ENCODE measurements at places on chromosomes 13 and 19. TPM values are rescaled to one million over a fixed set of nuclear protein-coding genes. Genes with fewer than 3 reads are reported as not detected.

NLRP5 gene
- total RNA-seq = not detected

SOX21 gene
- total RNA-seq = 0.09 TPM

ZNF835 gene
- total RNA-seq = not detected

TUBB4A gene
- 0.41 TPM for total RNA-seq

ZNF729 gene
- not detected for total RNA-seq

KLK2 gene
- not detected for total RNA-seq

C19orf81 gene
- total RNA-seq = not detected

LAIR2 gene
- total RNA-seq = not detected

ZNF566 gene
- total RNA-seq = 11.6 TPM

ATP4A gene
- not detected for total RNA-seq

APOC1 gene
- total RNA-seq = 1.7 TPM

CGB8 gene
- total RNA-seq = not detected

CYP2A6 gene
- not detected for total RNA-seq

F7 gene
- total RNA-seq = under 0.01 TPM

DMKN gene
- 63.0 TPM for total RNA-seq

ZNF540 gene
- 0.36 TPM for total RNA-seq

TNNT1 gene
- total RNA-seq = 4.3 TPM

PSG2 gene
- total RNA-seq = not detected

GPR180 gene
- 2.5 TPM for total RNA-seq

DNA sequence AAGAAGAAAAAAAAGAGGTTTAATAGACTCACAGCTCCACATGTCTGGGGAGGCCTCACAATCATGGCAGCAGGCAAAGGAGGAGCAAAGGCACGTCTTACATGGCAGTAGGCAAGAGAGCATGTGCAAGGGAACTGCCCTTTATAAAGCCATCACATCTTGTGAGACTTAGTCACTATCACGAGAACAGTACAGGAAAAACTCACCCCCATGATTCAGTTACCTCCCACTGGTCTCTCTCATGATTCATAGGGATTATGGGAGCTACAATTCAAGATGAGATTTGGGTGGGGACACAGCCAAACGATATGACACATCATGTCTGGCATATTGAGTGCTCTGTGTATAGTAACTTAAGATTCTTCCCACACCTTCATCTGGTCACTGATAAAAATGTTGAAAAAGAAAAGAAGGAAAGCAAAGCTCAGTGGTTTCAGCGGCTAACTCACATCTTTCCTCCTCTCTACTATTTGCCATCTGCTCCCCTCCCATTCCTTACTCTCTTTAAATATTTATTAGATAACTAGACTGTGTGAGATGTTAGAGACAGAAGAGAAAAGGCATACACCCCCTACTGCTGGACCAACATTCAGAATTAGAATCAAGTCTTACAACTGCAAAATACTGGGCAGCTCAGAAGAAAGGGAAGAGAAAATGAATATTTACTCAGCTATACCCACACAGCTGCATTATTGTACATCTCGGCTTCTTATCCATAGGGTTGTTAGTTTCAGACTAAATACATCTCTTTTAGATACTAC, 60.1 kb upstream of the AKAP11 start:
- DNase-seq = peak; percentile 11

- DNase-seq = no peak
Observed at GRCh38 chr13:34884366-34884765, 57.7 kb upstream of the NBEA start.

- DNase-seq = no peak
Observed at GRCh38 chr13:51739027-51739764, 64.8 kb downstream of the DHRS12 start.

- DNase-seq = no peak
Observed at GRCh38 chr13:23751195-23751594, 138.0 kb downstream of the MIPEP start.

GRCh38 chr13:40368127-40368891, 298.1 kb downstream of the FOXO1 start:
- no peak for DNase-seq

DNA sequence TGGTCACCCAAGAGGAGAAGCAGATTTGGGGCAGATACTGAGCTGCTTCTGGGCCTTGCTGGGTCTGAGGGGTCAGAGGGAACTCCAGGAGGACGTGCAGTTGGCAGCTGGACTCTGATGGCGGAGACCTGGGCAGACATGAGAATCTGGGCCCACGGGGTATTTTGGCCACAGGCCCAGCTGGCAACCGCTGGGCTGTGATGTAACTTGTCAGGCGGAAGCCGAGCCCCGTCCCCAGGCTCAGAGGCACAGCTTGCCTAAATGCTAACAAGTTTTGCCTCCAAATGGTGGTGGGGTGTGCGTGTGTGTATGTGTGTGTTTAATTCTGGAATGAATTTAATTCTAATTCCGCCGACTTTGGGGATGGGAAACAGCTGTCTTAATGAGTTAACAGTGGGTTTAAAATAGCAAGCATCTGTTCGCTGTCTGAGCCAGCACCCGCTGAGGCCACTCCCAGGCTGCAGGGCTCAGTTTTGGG, 11.6 kb downstream of the ZNRF4 start:
- no peak for DNase-seq

DNA sequence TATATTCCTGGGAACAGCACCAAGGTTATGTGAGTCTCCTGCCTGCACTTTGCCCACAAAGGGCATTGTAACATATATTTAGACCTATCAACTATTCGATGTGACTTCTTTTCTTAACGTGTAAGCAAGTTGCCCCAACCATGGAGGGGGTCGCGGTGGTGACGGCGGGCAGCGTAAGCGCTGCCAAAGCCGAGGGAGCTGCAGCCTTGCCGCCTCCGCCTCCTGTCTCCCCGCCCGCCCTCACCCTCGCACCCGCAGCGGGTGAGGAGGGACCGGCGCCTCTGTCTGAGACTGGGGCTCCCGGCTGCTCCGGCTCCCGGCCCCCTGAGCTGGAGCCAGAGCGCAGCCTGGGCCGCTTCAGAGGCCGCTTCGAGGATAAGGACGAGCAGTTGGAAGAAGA, 59.0 kb downstream of the ZNF676 start:
- no peak for DNase-seq

GRCh38 chr13:28751175-28751960, 32.6 kb upstream of the SLC46A3 start:
- peak; percentile 23 for DNase-seq

GRCh38 chr13:37202264-37202663, 96.8 kb upstream of the CSNK1A1L start:
- no peak for DNase-seq

- DNase-seq = peak; percentile 8
Observed at GRCh38 chr13:48275507-48275906, 28.0 kb upstream of the RB1 start.

- DNase-seq = peak; percentile 25
Observed at GRCh38 chr19:14686411-14686810, 3.4 kb upstream of the ZNF333 start.

DNA sequence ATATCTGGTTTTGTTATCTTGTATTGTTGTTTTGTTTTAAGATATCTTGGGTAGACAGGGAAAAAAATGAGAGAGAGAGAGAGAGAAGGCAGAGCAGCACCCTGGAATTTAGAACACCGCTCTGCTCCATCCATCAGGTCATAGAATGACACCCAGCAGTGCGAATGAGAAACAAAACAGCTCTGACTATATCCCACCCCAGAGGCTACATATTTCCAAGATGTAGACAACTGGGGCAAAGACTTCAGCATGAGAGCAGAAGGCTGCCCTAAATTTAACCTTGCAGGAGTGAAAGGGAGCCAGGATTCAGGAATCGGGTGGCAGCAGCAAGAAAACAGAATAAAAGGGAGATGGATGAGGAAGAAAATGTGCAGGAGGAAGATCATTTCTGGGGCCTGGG, 46.5 kb downstream of the TNFSF13B start:
- DNase-seq = peak; percentile 22

DNA sequence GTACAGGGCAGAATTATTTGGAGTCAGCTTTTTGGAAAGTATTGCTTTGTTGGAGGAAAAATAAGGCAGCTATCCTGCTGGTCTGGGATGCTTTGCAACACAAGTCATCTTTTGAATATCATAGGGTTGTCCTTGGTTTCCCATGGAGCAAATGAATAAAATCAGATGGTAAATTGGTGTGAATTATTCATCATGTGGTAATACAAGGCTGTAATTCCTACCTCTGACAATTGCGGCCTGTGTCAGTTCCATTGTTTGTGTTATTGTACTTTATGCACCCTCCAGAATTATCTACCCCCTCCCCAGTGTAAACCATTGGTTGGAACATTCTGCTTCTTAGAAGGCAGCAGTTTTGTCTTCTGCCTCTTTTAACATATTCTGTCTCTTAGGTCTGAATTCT, 46.2 kb downstream of the RNASEH2B start:
- no peak for DNase-seq

- DNase-seq = no peak
Observed at GRCh38 chr19:4357095-4357797, 13.9 kb downstream of the MPND start.

- DNase-seq = no peak
Observed at GRCh38 chr19:58551123-58551497, 3.8 kb downstream of the CHMP2A start.

- DNase-seq = no peak
Observed at GRCh38 chr19:2243274-2244124, 5.6 kb upstream of the AMH start.

- no peak for DNase-seq
Observed at GRCh38 chr13:110932588-110932987, 17.7 kb upstream of the ANKRD10 start.

DNA sequence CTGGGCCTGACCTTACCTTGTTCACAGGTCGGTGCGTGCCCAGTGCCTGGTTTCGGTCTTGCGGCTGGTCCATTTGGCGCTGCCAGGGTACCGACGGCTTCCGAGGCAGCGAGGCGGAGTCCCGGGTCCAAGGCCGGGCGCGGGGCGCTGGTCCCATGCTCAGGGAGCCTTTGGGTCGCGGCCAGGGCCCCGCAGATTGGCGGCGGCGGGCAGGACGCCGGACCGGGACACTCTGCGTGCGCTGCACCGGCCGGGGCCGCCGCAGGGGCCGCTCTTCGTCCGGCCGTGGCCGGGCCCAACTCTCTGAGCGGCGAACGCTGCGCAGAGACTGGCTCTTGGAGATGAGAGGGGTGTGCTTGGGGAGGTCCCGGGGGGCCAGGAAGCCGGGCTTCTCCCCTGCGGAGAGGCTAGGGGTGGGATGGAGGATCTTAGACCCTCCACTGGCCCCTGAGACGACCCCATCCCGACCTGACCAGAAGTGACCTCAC, 3.4 kb upstream of the WIZ start:
- no peak for DNase-seq

- DNase-seq = no peak
Observed at GRCh38 chr19:21688464-21688863, 78.9 kb downstream of the ZNF100 start.

DNA sequence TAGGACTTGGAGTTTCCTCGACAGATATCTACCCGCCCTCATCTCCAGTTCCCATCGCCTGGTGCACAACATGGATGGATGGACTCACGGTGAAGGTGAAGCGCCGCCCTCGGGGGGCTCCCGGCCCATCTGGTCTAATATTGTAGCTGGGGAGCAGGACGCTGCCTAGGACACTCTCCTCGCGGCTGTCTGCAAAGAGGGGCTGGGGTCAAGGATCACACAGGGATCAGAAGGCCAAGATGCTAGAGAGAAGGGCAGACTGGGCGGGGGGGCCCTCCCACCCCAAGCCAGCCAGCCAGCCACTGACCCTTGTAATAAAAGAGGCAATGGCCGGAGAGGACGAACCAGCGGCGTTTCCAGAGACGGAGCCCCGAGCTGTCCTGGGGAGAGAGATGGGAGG, 7.1 kb downstream of the PLEKHA4 start:
- no peak for DNase-seq

DNA sequence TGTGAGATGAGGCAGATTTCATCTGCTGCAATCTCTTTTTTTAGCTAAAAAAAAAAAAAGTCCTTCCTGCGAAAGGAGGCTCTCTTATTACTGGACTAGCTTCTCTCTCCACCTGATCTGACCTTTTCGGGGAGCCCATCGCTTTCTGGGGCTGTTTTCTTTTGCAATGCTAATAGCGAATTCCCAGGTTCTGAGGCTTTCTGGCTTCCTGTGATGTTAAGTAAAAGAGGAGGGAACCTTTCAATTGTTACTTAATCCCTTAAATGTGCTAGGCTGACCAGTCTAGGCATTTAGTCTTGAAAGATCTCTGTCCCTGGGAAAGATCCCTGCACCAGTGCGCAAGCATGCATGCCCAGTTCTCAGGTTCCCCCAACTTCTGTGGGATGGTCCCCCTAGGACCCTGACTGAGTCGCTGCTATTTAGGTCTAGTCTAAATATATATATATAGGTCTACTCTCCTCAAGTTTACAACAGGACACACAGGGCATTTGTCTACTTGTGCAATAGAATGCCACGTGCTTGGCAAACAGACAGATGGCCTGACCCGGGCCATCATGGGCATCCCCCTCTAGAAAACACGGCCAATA, 224.7 kb downstream of the ZNF536 start:
- DNase-seq = no peak

DNA sequence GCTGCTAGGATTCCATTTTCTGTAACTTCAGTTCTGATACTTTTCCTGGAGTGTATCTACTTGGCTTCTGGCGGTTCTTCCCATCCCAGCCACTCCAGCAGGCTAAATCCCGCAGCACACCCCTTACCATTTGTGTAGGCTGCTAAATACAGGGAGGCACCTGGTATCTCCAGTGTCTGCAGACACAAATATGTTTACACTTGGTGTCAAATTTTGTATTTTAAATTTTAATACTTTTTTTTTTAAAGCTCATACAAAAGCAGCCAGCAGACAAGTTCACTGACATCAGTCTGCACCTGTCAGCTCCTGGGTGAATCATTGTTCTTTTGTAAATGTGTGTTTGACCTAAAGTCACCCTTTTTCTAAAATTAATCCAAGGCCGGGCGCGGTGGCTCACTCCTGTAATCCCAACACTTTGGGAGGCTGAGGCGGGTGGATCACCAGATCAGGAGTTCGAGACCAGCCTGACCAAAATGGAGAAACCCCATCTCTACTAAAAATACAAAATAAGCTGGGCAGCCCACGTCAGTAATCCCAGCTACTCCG, 3.4 kb upstream of the ZSCAN4 start:
- DNase-seq = no peak

DNA sequence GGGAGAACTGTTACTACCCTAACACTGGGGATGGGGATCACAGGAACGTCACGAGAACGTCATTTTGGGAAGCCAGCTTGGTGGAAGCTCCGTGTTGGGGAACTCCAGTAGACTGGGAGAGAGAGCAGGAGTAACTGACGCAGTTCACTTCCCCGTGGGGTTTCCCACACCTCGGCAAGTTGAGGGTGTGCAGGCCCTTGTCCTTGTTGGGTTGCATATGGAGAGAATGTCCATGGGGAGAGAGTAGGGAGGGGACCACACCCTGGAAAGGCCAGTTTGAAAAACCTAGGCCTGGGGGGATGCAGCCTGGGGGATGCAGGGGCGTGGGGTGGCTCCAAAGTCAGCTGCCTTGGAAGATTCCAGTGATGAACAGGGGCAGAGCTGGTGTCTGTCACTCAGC, 50.7 kb upstream of the MCF2L start:
- DNase-seq = no peak

DNA sequence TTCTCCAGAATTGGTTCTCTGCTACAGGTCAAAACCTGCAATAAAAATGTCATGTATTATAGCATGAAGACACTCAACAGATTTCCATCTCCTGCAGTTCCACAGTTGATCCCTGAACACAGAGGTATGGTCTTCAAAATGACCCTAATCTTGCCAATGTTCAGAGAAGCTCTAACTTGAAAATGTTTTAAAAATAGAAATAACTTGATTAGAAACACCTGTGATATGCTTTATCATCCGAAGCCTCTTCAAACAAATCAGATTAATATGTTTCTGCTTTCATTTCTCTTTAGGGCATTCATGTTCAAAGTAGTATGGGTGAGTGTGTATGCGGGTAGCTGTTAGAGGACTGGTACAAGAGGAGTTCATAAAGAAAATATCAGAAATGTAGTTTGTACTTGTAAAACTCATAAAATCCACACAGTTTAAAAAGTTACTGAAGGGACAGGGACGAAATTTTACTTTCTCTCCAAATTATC, 60.4 kb downstream of the KCNRG start:
- DNase-seq = peak; percentile 53

All from fibroblast of the aortic adventitia (primary cell).